ENCODE measurements at places on chromosomes 6 and 20.

GRCh38 chr20:48995589-48995988 is 50.5 kb upstream of the CSE1L start:
- DNase-seq, result no peak

DNA sequence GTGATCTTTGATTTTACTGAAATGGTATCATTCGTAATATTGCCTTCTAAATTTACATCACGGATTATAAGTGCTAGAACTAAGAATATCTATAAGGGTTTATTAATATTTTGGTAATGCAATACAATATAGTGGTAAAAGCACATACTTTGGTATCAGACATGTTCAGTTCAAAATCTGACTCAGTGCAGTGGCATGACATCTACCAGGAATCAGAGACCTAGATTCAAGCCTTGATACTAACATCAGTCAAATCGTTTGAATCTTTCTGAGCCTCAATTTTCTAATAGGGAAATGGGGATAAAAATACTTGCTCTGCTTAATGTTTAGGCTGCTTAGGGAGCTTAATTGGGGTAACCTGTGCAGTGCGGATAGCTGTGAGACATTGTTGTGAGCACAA is 488.0 kb downstream of the BCKDHB start:
- DNase-seq, result no peak

GRCh38 chr6:89436226-89436625 is 3.3 kb downstream of the ANKRD6 start:
- no peak for DNase-seq

DNA sequence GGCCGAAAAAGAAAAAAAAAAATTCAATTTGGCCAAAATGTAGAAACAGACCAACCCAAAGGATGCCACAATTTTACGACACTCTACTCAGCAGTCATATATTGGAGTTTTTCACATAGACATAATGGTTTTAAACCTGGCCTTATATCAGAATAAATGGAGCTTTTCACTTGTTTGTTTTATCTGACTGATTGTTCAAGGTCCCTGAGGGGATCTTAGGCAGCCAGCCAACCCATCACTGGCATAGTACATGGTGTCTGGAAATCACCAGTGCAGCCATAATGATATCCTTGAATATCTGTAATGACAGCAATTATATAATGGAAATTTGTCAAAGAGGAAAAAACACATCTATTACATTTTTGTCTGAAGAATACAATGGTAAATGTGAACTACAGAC is 96.9 kb downstream of the PRSS35 start:
- DNase-seq, result no peak

- DNase-seq, result no peak
Observed at GRCh38 chr6:146884728-146885127, 286.0 kb downstream of the ADGB start.

DNA sequence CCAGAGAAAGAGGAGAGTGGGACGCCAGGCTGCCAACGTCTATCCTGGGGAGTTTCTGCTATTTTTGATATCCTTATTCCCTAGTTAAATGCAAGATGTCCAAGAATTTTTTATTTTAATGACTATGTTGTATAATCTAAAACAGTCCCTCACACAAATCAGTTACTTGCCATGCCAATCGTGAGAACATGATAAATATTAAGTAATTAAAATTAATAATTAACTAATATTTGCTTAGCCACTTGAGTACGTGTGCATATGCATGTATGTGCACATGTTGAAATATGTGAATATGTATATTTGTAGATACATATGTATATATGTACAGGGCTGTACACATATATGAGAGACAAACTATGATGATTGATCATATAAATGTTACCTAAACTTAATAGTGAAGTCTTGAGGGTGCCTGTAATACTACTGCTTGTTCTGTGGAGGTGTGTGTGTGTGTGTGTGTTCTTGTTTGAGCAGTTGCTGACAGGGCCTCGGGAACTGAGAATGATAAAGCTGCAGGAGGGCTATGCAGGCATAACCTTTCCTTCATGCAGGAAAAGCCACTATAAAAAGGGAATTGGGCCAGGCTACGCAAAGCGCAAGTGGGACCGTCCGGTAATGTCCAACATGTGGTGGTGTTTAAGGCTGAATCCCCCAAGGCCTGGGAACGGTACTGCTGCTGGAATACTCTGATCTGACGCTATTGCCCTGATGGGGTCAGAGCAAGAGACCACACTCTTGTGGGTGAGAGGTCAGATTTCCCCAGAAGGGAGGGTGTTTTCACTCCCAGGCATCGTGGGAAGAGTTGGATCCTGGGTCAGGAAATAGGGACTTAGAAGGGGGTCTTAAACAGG is 148.3 kb upstream of the TBX18 start:
- no peak for DNase-seq

GRCh38 chr6:162999575-163000285 is 272.0 kb downstream of the PACRG start:
- DNase-seq, result no peak

DNA sequence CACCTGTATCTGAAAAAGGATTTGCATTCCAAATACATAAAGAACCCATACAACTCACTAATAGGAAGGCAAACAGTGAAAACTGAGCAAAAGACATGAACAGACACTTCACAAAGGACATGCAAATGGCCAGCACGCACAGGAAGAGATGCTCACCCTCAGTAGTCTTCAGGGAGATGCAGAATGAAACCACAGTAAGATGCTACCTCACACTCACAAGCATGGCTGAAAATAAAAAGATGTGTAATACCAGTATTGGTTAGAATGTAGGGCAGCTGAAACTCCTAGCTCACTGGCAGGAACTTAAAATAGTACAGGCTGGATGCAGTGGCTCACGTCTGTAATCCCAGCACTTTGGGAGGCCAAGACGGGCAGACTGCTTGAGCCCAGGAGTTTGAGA is 64.6 kb downstream of the SNX5 start:
- no peak for DNase-seq

GRCh38 chr6:110378552-110378951 is 20.4 kb upstream of the METTL24 start:
- DNase-seq, result no peak

DNA sequence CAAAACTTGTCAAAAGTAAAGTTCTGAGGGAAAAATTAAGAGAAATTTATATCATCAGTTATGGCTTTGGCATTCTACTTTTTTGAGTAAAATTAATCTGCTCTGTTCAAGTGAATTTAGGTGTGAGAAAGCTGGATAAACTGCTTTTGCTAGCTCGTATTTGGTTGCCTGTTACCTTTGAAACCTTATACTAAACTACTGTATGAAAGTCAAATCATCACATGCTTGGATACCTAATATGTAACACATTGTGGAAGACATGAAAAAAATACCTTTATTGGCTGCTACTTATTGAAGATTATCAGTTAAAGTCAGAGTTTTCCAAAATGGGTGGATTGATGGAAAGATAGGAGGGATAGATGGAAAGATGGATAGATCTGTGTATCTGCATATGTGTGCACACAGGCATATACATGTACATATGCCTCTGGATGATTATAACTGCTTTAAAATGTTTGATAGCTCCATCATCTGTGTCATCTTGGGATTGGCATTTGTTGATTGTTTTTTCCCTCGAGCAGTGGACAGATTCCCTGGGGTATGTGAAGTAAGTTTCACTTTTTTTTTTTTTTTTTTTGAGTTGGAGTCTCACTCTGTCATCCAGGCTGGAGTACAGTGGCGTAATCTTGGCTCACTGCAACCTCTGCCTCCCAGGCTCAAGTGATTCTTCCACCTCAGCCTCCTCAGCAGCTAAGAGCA is 24.3 kb downstream of the SCAF8 start:
- DNase-seq, result no peak

- no peak for DNase-seq
Observed at GRCh38 chr6:159914565-159914923, 23.8 kb downstream of the MAS1 start.

DNA sequence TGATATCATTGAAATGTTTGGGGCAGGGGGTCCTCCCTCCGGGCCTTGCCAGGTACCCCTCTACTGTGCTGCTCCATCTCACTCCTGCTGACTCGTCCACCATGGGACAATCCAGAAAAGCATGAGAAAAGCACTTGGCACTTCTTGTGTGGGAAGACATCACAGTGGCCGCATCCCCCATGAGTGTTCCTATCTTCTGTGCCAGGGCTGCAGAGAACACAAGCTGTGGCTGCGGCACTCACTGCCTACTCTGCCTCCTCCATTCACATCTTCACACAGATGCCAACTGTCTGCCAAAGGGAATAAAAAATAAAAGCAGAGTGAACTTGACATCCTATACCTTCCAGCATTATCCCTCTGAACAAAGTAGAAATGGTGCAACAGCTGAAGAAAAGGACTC is 117.4 kb upstream of the PROKR2 start:
- DNase-seq, result no peak
